Muscle of back (tissue), 13 donors: ENCODE measurements at places on chromosomes 12 and 14.
A peak's percentile ranks its signal among the peaks of the same experiment; 100 is the strongest.

DNA sequence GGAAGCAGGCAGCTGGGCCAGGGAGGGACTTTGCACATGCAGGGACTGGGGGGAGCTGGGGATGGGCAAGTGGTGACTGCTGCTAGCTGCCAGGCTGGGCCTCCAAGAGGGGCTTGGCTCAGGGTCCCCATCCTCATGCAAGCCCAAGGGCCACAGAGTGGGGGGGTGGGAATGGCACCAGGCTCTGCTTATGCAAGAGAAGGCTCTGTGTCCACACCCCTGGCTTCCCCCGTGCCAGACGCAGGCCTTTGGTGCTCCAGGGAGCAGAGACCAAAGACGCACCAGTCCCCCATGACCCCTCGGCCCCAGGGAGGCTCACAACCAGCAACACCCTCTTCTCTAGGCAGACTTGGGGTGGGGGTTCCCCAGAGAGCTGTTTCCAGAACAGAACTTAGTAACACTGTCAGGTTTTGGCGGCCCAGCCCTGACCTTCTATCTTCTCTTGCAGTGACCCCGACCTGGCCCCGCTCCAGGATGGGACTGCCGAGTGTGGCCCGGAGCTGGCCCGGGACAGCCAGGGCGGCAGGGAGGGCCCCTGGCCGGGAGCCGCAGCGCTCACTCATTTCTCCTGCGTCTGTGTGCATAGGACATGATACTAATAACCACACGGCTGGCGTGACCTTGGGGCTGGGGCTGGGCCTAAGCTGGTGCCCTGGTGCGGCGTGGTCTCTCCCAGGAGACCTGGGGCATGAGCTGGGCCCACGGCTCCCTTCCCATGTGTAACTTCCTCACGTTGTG, 14.3 kb downstream of the XRCC3 start:
- no peak for DNase-seq

DNA sequence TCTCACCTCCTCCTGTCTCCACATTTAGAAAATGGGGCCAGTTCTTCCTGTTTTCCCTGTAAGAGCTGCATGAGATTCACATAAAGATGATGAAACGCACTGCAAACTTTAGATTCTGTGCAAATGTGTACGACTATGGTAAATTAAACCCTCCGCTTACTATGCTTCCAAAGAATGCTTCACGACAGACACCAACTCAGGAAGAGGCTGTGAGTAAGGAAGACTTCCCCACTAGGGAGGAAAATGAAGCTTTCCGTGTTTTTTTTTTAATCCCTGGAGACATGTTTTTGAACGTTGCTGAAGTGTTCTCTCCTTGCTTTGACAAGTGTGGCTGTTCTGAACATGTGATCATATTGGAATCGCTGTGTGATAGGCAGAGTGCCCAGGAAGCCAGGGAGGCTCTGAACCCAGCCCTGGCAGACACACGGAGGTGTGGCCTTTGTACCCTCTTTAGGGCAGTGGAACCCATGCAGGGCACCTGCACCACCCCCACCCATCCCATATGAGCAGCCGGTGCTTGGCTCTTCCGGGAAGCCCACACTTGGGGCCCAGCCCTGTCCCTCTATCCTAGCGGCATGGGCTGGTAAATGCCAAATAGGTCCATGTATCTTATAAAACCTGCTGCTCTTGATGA, 7.5 kb upstream of the SYNE3 start:
- DNase-seq, result no peak

GRCh38 chr12:14618983-14619382, 51.3 kb upstream of the PLBD1 start:
- DNase-seq, result peak; percentile 45

DNA sequence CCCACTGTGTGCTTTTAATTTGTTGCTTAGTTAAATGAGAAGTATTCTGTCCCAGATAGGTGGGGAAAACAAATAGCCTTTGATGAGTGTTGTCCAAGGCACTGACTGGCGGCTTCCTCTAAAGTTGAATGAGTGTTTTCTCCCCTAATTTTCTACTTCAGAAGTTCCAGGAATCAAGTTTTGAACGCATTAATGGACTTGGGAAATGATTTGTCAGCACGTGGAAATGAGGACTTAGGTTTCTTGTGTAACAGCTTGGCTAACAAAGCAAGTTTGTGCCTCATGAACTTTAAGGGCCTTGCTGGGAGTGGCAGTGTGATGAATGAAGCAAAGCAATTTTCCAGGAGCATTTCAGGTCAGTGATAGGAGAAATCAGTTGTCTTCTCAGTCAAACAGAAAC, 56.9 kb downstream of the LIN52 start:
- no peak for DNase-seq

- peak; percentile 67 for DNase-seq
Observed at GRCh38 chr12:119412811-119413794, 78.6 kb downstream of the CCDC60 start.

DNA sequence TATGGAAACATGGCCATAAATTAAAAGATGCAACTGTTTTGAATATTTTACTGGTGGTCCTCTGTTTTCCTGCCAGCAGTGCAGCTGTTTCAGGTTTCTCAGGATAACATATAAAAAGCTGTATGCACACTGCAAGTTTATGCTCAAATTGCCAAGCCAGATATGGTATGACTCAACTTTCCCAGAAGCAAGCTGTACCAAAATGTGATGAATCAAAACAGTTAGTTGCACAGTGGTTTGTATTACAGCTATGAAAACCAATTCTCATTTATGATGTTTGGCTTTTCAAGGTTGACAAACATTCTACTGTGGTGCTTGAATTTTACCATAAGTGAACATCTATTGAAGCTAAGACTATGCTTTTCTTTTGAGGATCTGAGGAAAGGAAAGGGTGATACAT, 15.5 kb downstream of the TRMT5 start:
- DNase-seq, result no peak
